ENCODE measurements at places on chromosomes 12 and 14.

- no peak for DNase-seq
Observed at GRCh38 chr14:100670753-100671049, 56.0 kb upstream of the DLK1 start.

- DNase-seq: no peak
Observed at GRCh38 chr14:51614707-51615106, 37.0 kb upstream of the FRMD6 start.

GRCh38 chr12:47366157-47366556 is 286.4 kb upstream of the AMIGO2 start:
- no peak for DNase-seq

GRCh38 chr14:90531497-90531896 is 134.7 kb downstream of the CALM1 start:
- DNase-seq: no peak

DNA sequence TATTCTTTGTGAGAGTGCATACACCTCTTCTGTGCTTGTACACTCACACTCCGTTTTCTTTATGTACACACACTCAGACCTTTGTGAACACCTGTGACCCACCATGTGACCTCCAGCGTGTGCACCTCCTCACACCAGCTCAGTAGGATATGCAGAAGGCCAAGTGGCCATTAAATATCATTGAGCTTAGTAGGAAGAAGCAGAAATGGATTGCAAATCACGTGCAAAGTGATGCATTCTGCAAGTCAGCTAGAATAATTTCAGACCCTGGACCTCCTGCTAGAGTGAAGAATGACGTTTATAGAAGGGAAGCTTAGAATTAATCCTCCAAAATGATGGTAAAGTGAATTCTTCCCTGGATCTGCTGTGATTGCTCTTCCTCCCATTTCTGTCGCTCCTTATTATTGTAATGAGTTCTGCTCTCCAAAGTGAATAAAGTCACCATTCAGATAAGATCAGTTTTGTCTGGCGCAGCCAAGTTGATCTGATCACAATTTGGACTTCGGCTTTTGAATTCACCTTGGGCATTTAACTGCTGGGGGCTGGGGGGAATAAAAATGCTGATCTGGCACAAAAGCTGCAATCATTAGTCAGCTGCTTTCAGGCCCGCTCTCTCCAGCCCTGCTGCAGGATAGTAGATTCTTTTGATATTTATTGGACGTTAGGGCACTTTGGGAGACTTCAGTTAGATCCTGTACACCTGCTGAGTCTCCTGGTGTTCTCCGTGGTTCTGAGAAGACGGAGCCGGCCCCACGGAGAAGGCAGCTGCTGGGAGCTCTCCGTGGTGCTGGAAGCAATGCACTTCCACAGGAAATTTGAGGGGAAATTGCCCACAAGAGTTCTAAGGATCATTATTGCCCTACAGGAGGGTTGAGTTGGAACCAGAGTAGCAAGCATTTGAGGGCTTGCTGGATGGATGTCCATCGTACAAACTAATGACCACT is 12.4 kb upstream of the NRXN3 start:
- DNase-seq: peak; percentile 30

DNA sequence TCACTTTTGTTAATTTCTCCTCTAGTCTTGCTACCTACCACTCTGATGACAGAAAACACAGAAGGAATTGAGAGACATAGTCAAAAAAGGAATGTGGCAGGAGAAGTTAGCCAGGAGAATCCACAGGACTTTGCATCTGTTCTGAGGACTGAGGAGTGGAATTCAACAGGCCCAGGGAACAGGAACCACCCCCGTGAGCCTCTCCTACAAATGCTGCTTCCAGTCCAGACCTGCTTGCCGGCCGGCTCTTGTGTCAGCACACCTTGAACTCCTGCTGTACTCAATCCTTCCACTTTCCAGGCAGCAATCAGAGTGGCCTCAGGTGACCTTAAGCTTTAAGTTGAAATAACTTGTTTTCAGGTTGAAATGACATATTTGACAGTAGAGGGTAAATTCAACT is 903.1 kb downstream of the BCL11B start:
- DNase-seq: no peak

All from iris pigment epithelial cell (primary cell).